ENCODE measurements at places on chromosomes 5 and 9. TPM values are rescaled to one million over a fixed set of nuclear protein-coding genes. Genes with fewer than 3 reads are reported as not detected.

Gene FGF10
- total RNA-seq: 1.3 TPM

Gene WNK2
- total RNA-seq: 16.7 TPM

Gene ZFP37
- 14.1 TPM for total RNA-seq

Gene PCDHB15
- total RNA-seq: 9.4 TPM

DNA sequence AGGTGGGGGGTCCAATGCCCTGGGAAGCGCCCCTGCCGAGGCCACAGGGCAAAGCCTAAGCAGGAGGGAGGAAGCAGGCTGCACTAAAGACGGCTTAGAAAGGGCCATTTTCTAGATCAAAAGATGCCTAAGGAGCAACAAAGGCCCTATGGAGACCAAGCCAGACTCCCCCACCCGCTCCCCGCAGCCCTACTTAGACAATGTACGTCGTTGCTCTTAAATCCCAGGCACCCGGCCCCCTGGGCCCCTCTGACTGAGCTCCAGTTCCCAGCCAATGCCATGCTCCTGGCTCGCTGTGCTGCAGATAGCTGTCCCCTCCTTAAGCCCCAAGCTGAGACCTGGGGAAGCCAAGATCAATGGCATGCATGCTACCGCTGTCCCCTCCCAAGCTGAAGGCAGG lies 10.3 kb downstream of the IPPK start:
- peaks cover 14% of the 10 kb centered on the region for H3K4me1 ChIP-seq
- DNase-seq: peak; percentile 83
- H3K4me3 ChIP-seq: no peak overlapping the region

DNA sequence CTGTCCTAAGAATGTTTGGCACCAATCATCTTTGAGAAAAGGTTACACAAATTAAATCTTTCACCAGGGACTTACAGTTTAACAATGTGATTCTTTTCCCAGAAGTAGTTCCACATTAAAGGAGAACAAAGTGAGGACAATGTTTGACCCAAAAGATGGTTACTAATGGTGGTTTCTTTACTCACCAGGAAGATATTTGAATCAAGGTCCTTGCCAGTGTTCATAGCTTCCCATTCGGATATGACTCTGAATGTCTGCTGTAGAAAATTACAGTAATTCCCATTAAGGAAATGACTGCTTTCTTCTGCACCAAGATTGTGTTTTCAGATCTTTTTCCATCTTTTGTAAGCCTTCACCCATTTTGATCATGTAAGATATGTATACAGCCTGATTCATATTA lies 114.6 kb upstream of the ADAMTSL1 start:
- no peaks in the 10 kb centered on the region for H3K36me3 ChIP-seq
- H3K27me3 ChIP-seq: no peaks in the 10 kb centered on the region
- H3K4me1 ChIP-seq: no peaks in the 10 kb centered on the region
- H3K4me3 ChIP-seq: no peak overlapping the region
- no peak for DNase-seq

DNA sequence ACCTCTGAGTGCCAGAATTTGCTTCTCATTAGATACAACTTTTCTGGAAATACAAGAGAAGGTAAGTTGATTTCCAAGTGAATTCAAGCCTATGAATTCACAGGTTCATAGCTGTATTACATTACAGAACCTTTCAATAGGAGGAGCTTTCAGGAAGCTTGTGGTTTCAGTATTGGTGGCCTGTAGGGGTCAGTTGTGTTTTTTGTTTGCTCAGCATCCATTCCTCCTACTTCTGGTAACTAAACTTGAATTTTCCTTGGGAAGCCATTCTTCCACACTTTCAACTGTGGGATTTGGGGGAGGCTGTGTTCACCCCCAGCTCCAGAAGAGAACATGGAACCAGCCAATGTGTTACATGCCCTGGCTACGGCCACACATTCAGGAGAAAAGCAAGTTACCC lies 5.6 kb upstream of the CYSTM1 start:
- H3K4me3 ChIP-seq: no peak overlapping the region
- H3K27ac ChIP-seq: no peak overlapping the region
- H3K4me1 ChIP-seq: peaks cover 3% of the 10 kb centered on the region
- H3K27me3 ChIP-seq: peaks cover 15% of the 10 kb centered on the region
- H3K36me3 ChIP-seq: no peaks in the 10 kb centered on the region
- DNase-seq: no peak

- no peak overlapping the region for H3K4me3 ChIP-seq
- DNase-seq: no peak
- no peak overlapping the region for H3K27ac ChIP-seq
- no peaks in the 10 kb centered on the region for H3K36me3 ChIP-seq
These were observed 8.4 kb downstream of the PLPP7 start for GRCh38 chr9:131297903-131298302.

- no peaks in the 10 kb centered on the region for H3K36me3 ChIP-seq
- no peak overlapping the region for H3K4me3 ChIP-seq
- H3K27ac ChIP-seq: no peak overlapping the region
- DNase-seq: no peak
- no peaks in the 10 kb centered on the region for H3K27me3 ChIP-seq
These were observed 6.2 kb upstream of the CPEB4 start for GRCh38 chr5:173881811-173882575.

DNA sequence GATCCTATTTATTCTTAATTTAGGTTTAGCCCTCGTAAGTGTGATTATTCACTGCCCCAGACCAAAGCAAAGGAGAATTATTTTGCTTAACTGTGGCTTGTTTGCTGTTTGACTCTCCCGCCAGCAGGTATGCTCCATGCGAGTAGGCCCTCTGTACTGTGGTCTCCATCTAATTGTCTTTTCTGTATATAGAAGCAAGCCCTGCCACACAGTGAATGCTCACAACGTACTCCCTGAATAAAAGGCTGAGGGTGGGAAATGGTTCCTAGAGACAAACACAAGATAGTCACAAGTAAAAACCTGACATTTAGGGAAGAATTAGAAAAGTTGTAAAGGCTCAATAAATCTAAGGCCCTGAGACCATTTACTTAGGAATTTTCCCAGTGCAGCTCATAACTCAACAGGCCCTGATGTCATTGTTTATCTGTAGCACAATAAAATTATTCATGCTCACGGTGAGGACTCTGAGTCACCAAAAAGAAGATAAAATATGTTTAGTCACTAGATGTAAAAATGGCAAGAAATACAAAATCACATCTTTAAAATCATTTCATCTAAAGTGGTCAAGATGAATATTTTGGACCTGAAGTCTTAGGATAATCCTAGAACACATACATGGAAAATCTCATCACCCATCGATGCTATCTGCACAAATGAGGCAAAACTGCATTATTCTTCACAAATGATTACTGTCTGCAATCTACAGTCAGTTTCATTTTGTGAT lies 473.2 kb downstream of the ENC1 start:
- no peak for DNase-seq
- H3K27ac ChIP-seq: no peak overlapping the region
- no peaks in the 10 kb centered on the region for H3K4me1 ChIP-seq
- H3K27me3 ChIP-seq: no peaks in the 10 kb centered on the region

Data from neural progenitor cell (in vitro differentiated cells).